ENCODE measurements at places on chromosomes 7 and 10. TPM values are rescaled to one million over a fixed set of nuclear protein-coding genes. Genes with fewer than 3 reads are reported as not detected.

TUBAL3 gene
- 0.40 TPM for total RNA-seq

WDR11 gene
- total RNA-seq = 19.6 TPM

KEL gene
- total RNA-seq = 0.57 TPM

FBH1 gene
- total RNA-seq = 73.8 TPM

PRF1 gene
- total RNA-seq = 1.2 TPM

SFRP4 gene
- total RNA-seq = 15.0 TPM

GDF10 gene
- total RNA-seq = 1.7 TPM

GPR15LG gene
- total RNA-seq = not detected

FFAR4 gene
- total RNA-seq = 0.08 TPM

SH2B2 gene
- 3.1 TPM for total RNA-seq

NXPH1 gene
- total RNA-seq = not detected

DNA sequence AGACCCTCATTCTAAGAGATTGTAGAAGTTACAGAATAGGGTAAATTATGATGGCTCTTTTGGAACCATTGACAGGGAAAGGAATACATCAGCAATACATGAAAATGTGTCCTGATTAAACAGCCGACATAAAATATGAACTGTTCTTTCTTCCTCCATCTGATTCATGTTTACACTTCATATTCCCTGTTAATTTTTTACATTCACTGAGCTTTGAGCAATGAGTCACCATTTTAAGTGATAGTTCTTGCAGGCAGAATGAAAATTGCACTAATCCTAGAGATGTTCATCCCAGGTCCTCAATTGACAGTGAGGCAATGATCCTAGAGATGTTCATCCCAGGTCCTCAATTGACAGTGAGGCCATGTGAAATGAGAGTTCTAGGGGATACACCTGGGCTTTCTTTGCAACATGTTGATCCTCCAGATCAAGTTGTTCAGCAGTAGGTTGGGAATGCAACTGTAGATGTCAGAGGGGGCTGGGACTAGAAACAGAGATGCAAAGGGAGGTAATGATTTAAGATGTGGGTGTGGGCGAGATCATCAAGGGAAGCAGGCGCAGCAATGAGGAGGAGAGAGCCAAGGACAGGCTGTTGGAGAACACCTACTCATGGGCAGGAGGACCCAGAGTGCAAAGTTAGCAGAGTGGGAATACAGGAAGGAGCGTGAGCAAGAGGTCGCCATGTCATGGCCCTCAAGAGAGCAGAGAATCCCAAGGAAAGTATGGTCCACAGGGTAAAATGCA, 138.7 kb downstream of the ZNF365 start:
- no peak for DNase-seq

GRCh38 chr7:129777195-129777844, 165.8 kb downstream of the NRF1 start:
- no peak for DNase-seq

GRCh38 chr10:51176976-51177695, 102.8 kb downstream of the PRKG1 start:
- DNase-seq = no peak

DNA sequence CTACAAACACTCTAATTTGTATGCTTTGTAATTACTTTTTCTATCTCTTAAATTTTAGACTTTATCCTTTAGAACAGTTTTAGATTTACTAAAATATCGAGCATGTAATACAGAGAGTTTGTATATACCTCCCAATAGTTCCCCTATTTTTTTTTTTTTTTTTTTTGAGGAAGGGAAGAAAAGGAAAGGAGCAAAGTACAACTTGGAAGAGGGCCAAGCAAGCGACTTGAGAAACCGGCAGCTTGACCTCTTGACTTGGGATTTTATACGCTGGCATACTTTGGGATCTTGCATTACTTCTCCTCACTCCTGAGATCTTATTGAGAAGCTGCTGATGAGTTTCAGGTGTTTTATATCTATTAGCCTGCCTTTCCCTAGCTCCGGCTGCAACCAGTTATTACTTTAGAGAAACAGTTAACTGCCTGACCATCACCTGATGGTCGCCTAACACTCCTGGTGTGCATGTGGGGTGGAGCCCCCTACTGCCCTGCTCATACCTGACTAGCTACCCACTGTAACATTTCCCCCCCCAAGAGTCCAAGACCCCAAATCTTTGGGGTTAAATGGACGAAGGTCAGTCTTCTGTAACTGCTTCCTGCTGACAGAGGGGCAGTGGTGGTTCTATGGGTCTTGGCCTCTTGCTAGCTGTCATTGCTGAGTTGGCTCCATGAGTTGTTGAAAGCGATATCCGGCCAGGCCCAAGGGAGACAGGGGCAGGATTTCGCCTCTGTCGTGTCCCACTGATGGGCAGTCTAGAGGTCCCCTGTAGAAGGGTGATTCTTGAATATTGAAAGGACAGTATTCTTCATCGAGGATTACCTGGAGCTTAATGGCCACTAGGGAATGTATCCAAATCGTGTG, 28.5 kb downstream of the MKLN1 start:
- DNase-seq = no peak

GRCh38 chr10:42859256-42859655, 76.7 kb downstream of the BMS1 start:
- no peak for DNase-seq

DNA sequence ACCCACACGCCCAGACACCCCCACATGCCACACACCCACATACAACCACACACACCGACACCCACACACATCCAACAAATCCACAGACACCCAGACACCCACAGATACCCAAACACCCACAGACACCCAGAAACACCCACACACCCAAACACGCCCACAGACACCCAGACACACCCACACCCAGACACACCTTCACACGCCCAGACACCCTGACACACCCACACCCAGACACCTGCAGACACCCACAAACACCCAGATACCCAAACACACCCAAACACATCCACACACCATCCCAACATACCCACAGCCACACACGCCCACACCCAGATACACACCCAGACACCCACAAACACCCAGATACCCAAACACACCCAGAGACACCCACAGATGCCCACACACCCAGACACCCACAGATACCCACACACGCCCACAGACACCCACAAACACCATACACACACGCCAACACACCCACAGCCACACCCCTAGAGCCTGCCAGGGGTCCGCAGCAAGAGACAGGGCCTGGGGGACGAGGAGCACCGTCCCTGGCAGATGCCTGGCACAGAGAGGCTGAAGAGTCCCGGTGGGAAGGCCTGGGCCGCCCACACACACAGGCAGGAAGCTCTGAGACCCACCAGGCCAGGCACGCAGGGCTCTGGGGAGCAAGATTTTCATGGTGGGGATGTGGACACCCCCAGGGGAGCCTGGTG, 28.5 kb downstream of the CYP2W1 start:
- DNase-seq = no peak

DNA sequence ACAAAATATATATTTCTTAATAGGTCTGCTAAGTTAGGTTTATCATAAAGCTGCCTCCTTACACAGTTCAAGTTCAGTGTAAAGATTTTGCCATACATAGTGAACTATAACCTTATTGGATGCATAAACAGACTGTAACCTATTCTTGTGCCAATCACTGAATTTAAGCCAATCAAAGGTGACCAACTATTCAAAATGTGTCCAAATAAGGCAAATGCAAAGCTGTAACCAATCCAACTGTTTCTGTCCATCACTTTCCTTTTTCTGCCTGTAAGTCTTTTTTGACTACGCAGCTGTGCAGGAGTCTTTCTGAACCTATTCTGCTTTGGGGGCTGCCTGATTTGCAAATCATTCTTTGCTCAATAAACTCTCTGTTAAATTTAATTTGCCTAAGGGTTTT, 11.6 kb upstream of the DNMBP start:
- no peak for DNase-seq

DNA sequence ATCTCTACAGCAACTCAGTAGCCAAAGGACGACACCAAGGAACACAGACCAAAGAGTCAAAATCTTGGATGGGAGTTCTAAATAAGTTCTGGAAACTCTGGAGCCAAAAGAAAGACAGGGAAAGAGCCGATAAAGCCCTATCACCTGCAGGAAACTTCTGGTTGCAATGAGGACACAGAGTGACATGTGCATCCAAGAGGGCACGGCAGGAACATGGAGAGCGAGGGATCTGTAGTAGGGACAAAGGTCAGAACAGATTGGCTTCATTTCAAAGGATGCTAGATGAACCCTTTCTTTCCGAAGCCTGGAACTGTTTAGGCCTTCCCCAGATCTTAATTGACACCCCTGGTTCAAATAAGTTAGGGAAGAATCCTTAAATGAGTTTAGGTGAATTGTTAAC, 39.5 kb downstream of the CACNA2D1 start:
- DNase-seq = no peak

GRCh38 chr10:104485632-104486031, 132.0 kb downstream of the CFAP58 start:
- DNase-seq = no peak

- DNase-seq = no peak
These were observed 79.3 kb upstream of the PPP2R2D start for GRCh38 chr10:131821378-131822012.

DNA sequence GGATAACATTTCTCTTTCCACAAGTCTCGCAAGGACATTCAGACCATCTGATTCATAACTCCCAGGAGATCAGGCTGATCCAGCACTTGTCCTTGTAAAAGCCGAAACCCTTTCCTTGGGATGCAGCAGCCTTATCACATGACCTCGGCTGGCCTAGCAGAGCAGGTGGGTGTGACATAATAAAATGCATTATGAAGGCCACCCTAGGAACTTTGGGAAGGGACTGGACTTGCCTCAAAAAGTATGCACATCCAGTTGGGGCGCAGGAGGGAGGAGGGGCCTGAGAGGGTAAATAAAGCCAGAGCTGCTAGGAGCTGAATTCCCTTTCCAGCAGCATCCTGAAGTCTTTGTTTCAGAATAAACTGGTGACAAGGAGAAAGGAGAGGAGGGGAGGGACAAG, 260.8 kb downstream of the SNX13 start:
- DNase-seq = no peak

DNA sequence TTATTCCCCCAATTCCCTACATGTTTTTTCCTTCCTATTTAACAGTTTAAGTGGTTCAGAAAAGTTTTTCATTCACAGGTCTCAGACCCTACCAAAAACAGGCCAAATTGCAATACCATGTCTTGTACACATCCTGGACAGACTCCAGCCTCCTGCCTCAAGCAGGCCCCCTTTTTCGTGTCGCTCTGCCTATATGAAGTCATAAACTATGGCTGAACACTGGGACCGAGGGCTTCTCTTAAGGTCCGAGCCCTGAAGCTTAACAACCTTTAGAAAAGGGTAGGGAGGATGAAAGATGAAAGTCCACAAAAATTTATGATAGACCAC, 1.4 kb downstream of the FBXW4 start:
- DNase-seq = no peak

DNA sequence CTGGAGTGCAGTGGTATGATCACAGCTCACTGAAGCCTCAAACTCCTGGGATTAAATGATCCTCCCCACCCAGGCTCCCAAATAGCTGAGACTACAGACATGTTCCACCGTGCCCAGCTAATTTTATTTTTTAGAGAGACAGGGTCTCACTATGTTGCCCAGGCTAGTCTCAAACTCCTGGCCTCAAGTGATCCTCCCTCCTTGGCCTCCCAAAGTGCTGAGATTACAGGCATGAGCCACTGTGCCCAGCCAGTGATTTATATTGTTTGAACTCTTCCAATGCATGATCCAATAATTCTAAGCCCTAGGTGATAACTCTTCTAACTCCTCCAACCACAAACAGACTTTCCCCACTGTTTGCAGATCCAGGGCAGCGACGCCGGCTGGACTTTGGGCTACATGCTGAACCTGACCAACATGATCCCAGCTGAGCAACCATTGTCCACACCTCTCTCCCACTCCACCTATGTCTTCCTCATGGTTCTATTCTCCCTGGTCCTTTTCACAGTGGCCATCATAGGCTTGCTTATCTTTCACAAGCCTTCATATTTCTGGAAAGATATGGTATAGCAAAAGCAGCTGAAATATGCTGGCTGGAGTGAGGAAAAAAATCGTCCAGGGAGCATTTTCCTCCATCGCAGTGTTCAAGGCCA, 41.8 kb upstream of the CC2D2B start:
- DNase-seq = no peak

- no peak for DNase-seq
These were observed 43.1 kb downstream of the TEX36 start for GRCh38 chr10:125639846-125640245.

- DNase-seq = no peak
These were observed 67.1 kb downstream of the LSMEM1 start for GRCh38 chr7:112547916-112548315.

DNA sequence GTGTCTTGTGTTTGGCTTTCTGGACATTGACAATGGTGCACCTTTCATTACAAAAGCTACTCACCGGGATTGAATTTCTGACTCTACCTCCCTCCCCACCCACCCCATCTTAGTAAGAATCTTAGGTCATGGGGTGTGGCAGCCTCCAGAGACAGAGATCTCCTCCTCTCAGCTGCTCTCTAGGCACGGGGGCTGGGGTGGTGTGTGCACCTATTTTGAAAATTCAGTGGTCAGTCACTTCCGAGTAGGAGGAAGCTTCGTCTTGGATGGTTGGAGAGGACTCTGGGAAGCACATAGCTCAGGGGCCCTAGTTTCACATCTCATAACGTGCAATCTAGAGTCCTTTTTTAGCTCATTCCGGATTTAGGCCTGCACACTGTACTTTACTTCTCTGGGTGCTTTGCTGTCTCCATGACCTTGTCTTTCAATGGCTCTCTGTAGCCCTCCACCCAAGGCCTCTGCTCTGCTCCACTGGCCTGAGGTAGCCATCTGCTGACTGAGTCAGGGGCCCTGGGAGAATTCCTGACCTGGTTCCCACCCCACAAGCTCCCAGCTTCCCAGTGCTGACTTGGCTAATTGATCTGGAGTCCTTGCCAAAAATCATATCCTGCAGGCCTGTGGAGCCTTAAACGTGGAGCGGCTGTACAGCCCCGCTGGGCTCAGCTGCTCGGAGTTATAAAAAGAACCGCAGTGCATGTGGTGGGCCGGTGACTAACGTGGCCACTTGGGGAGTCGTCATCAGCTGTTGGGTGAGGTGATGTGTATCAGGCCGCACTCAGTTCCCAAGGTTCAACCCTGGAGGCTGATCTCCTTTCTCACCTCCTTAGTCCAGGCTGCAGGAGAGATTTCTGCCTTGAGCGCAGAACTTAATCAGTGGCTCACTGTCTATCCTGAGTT, 19.3 kb upstream of the ADAMTS14 start:
- peak; percentile 83 for DNase-seq

- no peak for DNase-seq
These were observed 31.1 kb downstream of the CTNNA3 start for GRCh38 chr10:67664942-67665341.

- no peak for DNase-seq
These were observed 73.9 kb downstream of the VTI1A start for GRCh38 chr10:112520914-112521313.

DNA sequence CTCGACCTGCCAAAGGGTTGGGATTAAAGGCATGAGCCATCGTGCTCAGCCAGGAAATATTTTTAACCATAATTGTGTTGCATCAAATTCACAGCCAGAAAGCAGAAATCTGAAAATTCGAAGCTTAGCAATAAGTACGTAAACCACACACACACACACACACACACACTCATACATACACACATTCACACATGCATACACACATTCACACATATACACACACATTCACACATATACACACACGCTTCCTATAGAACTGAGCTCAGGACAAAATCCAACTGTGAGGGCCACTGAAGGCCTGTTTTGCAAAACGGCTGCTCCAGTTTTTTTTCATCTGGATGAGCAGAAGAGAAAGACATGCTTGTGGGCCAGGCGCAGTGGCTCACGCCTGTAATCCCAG, 25.0 kb upstream of the GTF2I start:
- DNase-seq = no peak

Measured in cardiac septum (tissue), 1 donor.